Mesenteric fat pad (tissue), 1 donor: ENCODE measurements at places on chromosomes 1 and 21. TPM values are rescaled to one million over a fixed set of nuclear protein-coding genes. Genes with fewer than 3 reads are reported as not detected.

Gene OR2T2
- not detected for total RNA-seq

Gene ADORA1
- 2.7 TPM for total RNA-seq

Gene STX12
- total RNA-seq, result 84.2 TPM

Gene SCP2
- 153 TPM for total RNA-seq

Gene C1QA
- total RNA-seq, result 347 TPM

Gene IGSF5
- total RNA-seq, result not detected

Gene TTC39A
- 0.45 TPM for total RNA-seq

Gene CTBS
- 16.8 TPM for total RNA-seq
